ENCODE measurements at places on chromosomes 7 and 10.

GRCh38 chr10:34374356-34375045 is 440.6 kb downstream of the PARD3 start:
- no peak for DNase-seq

DNA sequence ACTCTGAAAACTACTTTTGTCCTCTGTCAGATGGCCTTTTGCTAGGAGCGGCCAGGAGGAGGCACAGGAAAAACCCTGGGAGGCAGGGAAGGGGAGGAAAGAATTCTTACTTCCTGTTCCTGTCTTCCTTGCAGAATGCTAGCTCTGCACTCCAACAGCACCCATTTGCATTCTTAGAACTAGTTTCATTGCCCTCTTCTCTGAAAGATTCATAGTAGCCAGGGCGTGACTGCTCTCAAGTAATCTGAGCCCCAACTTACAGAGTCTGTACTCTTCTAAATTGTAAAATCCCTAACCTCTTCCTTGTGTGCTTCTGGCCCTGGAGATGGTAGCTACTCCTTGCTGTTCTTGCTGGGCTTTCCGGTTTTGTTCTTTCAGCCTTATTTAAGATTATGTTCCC is 75.3 kb upstream of the STEAP1 start:
- DNase-seq: no peak

DNA sequence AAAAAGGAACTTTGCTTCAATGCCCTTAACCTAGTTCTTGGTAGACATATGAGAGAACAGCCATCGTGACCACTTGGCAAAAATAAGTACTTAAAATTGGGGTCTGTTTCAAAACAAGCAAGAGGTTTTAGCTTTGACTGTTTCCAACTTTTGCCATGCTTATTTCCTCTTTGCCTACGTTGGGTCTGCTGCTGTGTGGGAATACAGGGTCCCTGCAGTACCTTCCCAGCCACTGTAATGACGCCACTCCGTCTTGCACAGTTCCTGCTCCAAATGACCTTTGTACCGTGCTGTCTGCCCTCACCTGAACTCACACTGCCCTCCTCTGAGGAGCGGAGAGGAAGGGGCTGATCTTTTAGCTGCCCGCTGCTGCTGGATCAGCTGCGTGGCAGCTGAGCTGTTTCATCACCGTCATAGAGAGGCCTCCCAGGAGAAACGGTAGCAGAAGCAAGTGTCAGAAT is 133.1 kb downstream of the MAPK8 start:
- DNase-seq: no peak

DNA sequence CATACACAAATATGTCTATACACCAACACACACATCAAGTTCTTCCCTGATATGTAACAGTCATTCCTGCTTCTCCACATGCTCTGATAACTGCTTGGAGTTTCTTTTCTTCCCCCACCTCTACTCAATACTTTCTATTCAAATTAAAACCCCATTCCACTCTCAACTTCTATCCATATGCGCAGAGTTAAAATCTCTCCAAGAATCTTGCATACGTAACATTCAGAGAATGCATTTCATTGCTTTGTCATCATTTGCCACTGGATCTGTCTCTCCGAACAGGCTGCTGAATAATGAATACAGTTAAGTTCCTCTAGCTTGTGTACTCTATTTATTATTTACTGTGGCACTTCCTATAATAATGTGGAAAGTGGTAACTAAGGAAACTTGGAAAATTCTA is 68.8 kb downstream of the DGKB start:
- DNase-seq: no peak

- no peak for DNase-seq
Measured at GRCh38 chr10:108070789-108071188, 906.3 kb upstream of the SORCS1 start.

GRCh38 chr10:1747590-1748157 is 10.3 kb upstream of the ADARB2 start:
- DNase-seq: no peak

- DNase-seq: no peak
Measured at GRCh38 chr7:127789031-127789430, 137.0 kb downstream of the SND1 start.

- DNase-seq: no peak
Measured at GRCh38 chr10:60093317-60093716, 187.0 kb upstream of the CCDC6 start.

GRCh38 chr10:68346774-68347173 is 14.0 kb upstream of the PBLD start:
- DNase-seq: no peak

- DNase-seq: no peak
Measured at GRCh38 chr7:116614499-116615262, 57.3 kb upstream of the MET start.

GRCh38 chr10:16929069-16929468 is 111.8 kb upstream of the RSU1 start:
- DNase-seq: no peak

DNA sequence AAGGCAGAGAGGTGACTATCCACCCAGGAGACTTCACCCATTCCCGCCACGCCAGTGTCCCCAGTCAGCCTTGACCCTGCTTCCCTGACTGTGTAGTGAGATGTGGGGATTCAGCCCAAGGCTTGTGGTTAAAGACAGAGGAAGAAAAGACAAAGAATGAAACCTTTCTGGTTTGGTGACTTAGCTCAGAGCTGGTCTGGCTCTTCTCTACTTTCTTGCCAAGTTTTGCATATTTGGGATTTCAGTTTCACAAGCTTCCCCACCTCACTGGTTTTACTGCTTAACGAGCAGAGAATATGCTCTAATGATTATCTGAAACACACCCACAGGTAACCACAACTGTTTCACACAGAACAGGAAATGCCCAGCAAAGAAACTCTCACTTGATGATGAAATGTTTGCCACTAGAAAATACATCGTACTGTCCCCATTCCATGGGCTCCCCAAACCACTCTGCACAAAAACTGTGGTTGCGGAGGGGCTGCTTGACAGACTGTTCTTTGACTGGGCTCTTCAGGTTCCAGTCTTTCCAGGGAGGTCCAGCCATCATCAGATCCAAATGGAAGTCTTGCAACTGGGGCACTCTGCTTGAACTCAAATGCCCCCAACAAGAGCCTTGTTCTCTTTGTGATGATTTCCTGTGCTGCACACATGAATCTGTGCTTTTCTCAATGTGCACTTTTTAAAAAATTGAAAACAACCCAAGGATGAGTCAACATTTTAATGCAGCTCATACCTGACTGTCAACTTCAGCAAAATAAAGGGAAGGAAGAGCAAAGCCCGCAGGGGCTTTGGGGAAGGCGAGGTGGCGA is 95.5 kb downstream of the CTBP2 start:
- no peak for DNase-seq

GRCh38 chr10:128422190-128422589 is 296.0 kb upstream of the MKI67 start:
- DNase-seq: peak; percentile 67

DNA sequence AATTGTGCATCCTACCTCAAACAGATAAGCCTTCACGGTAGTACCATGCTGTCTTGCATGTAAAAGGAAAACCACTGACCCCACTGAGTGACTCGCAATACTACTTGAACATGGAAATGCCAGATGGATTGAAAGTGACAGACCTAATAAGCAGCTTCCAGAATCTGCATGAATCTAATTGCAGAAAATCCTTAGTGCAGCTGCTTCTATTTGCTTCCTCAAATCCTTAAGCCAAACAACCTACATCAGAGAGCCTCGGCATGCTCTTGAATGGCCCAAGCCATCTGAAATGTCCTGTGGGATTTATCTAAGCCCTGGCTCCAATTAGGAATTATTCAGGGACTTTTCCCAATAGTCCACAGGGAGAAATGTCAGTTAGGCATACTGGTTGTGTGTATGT is 509.5 kb upstream of the CELF2 start:
- no peak for DNase-seq

DNA sequence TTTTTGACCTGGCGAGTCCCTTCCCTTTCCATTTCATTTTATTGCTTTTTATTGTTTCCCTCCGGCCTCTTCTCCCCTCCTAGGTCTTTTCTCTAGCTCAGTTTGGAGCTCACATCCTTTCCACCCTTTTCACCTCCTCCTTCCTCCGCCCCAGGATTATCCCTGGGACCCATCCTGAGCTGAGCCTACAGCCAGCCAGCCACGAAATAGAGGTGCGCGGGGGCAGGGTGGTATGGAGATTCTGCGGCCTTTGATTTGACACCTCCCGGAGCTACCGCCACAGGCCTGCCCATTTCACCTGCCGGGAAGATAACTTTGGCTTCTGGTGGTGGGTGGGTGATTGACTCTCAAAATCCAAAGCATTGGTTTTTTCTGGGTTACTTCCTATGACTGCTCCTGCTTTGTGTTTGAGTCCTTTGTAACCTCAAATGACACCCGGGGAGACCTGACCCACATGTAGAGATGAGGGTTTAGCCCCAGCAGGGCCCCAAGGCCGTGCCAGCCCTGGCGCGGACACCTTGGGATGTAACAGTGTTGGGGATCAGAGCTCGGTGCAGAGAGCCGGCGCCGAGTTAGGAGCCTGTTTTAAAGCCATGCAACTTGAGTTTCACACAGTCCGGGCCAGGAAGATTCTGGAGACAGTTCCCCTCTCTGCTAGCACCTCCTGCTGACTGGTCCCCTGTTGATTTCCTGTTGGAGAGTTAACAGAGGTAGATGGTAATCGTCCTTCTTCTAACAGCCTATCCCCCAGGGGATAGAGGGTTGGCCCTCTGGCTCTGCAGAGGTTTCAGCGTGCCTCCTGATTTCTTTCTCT is 1.5 kb downstream of the DUSP5 start:
- DNase-seq: no peak

DNA sequence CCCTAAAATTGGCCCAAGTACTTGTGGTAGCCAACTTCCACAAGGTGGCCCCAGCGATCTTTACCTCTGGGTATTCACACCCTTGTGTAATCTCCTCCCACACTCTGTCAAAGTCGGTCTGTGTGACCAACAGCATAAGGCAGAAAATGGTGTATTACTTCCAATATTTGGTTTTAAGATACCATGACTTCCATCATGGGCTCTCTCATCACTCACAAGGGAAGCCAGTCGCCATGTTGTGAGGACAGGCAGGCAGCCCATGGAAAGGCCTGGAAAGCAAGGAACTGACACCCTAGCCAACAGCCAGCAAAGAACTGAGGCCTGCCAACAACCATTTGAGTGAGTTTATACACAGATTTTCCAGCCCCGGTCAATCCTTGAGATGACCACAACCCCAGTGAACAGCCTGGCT is 91.0 kb upstream of the KMT2E start:
- DNase-seq: no peak

- peak; percentile 76 for DNase-seq
Measured at GRCh38 chr7:74656441-74656836, 1.1 kb upstream of the GTF2I start.

- DNase-seq: no peak
Measured at GRCh38 chr10:47318706-47319105, 3.5 kb upstream of the GDF2 start.

DNA sequence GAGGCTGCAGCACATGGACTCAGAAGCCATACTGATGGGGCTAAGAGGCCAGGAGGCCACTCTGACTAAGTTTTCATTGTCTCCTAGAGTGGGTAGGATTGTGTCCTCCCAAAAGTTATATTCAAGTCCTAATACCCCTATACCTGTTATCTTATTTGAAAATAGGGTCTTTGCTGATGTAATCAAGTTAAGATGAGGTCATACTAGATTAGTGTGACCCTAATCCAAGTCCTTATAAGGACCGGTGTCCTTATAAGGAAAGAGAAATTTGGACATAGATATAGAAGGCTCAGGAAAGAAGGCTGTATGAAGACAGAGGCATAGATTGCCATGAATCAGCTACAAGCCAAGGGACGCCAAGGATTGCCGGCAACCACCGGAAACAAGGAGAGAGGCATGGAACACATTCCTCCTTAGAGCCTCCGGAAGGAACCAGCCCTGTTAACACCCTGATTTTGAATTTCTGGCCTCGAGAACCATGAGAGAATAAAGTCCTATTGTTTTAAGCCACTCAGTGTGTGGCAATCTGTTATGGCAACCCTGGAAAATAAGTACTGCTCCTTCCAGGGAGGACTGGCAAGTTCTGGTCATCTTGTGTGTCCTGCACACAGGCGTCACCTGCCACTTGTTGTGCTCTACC is 157.0 kb downstream of the EMX2 start:
- DNase-seq: no peak

GRCh38 chr7:134948736-134949135 is 37.6 kb upstream of the AGBL3 start:
- DNase-seq: no peak

GRCh38 chr10:2222631-2223030 is 485.3 kb upstream of the ADARB2 start:
- DNase-seq: no peak

- no peak for DNase-seq
Measured at GRCh38 chr7:21624320-21624719, 81.5 kb downstream of the DNAH11 start.

GRCh38 chr7:155208681-155209477 is 88.8 kb upstream of the INSIG1 start:
- no peak for DNase-seq

DNA sequence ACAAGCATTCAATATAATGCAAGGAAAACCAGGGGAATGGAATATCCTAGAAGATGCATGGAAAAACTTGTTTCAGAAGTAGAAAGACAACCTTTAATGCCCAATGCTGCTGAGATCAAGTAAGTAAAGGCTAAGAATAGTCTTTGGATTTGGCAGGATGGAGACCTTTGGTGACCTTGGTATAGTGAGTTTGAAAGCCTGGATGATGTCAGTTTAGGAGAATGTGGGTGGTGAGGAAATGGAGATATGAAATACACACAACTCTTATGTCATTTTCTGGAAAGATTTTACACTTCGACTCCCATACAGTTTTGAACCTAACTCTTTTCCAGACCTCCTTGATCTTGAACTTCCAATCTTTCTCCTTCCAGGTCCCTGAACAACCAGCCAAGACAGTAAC is 185.7 kb downstream of the TFEC start:
- no peak for DNase-seq

GRCh38 chr10:43739161-43739560 is 90.5 kb upstream of the ZNF32 start:
- peak; percentile 41 for DNase-seq

DNA sequence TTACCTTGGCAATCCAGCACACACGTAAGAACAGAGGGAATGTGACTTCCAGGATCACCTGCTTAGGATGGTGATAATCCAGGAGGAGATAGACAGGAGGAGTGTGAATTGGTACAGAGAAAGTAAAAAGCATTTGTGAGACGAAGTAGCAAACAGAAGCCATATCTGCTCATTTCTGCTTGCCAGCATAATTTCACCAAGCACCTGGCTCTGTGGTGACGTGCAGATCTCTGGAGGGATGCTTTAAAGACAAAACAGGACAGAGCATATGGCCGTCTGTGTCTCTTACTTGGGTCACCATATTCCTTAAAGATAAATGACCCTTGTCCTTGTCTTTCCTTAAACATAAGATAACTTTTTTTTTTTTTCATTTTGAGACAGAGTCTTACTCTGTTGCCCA is 90.2 kb upstream of the ARHGAP21 start:
- no peak for DNase-seq
